ENCODE measurements at places on chromosomes 7 and 10.

DNA sequence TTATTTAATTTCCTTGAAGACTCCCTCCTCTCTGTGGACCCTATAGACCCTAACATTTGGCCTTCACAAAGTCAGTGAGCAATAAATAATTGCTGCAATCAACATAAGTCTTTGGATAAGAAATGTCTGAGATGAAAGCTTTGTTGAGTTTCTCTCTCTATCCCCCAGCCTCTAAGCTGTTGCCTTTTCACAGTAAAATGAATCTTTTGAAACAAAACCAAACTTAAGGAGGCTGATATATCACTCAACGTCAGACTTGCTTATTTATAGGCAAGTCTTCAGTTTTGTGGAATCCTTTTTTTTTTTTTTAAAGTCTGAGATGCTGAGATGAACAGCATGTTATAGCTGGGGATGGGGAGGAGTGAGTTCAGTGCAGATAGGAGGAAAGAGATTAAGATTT, 10.0 kb downstream of the CPED1 start:
- DNase-seq, result no peak

DNA sequence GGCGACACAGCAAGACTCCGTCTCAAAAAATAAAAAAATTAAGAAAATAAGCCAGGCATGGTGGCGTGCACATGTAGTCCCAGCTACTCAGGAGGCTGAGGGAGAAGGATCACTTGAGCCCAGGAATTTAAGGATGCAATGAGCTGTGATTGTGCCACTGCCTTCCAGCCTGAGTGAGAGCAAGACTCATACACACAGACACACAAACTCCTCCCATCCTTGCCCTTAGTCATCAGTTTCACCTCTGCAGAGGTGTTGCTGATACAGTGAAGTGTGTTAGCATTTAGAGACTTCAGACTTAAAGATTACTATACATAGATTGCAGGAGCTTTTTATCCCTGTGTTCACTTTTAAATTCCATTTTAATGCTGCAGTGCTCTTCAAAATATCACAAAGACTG, 5.5 kb upstream of the H2AZ2 start:
- DNase-seq, result no peak

DNA sequence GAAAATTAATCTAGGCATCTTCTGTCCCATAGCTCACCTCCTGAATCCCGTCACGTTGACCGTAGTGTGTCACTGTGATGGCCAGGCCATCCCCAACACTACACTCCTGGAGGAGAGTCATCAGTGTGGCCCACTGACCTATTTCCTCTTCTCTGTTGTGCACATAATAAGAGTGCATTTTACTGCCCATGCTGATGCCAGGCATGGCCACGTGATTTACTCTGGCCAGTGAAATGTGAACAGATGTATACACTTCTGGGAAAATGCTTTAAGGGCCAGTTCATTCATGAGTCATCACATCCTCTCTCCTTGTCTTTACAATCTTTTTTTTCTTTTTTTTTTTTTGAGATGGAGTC, 101.9 kb upstream of the PIP4K2A start:
- DNase-seq, result no peak

- no peak for DNase-seq
These were observed 177.4 kb downstream of the CELF2 start for GRCh38 chr10:11194859-11195586.

DNA sequence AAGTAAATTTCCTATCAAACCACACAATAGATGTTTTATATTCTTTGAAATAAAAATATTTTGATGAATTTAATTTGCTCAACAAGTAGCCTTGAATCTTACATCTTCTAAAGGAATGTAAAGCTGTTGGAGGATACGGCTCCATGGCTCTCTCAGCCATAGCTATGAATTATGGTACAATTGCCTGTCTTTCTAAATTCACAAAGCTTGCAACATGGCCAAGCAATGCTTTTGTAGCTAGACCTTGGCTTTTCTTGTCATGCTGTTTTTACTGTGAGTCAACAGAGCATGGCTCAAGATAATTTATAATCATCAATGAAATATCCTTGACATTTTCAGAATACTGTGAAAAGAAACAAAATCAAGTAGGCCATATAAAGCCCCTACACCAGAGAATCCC, 286.7 kb downstream of the CACNA2D1 start:
- DNase-seq, result no peak

GRCh38 chr7:135246191-135246825, 12.7 kb downstream of the STRA8 start:
- no peak for DNase-seq

DNA sequence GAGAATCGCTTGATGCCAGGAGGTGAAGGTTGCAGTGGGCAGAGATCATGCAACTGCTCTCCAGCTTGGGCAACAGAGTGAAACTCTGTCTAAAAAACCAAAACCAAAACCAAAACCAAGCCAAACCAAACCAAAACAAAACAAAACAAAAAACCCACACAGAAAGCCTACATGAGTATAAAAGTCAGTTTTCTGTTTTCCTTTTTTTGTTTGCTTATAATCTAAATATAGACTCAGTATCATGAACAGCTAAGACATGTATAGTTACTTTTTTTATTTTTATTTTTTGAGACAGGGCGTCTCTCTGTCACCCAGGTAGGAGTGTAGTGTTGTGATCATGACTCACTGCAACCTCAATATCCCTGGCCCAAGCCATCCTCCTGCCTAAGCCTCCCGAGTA, 16.8 kb upstream of the MTPN start:
- DNase-seq, result no peak

DNA sequence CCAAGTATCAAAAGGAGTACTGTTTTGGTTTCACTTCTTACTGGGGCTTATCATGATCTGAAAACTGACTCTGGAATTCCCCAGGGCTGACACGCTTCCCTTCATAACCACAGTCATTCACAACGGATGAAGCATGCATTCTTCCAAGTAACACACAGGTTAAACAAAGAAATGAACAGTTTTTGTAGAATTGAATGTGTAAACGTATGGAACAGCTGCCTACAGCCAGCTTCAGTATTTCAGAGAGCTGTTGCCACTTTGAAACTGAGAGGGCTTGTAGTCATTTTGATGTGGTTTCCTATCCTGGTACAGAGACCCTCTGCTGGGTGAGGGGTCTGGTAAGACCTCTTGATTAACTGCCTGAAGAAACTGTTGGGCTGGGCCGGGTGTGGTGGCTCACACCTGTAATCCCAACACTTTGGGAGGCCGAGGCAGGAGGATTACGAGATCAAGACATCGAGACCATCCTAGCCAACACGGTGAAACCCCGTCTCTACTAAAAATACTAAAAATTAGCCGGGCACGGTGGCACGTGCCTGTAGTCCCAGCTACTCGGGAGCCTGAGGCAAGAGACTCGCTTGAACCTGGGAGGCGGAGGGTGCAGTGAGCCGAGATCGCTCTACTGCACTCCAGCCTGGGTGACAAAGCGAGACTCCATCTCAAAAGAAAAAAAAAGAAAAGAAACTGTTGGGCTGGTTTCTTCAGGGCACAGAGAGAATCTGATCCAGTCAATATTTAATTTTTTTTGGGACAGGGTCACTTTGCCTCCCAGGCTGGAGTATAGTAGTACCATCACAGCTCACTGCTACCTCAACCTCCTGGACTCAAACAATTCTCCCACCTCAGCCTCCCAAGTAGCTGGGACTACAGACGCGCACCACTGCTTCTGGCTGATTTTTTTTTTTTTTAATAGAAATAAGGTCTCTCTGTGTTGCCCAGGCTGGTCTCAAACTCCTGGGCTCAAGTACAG, 4.7 kb downstream of the NFE2L3 start:
- no peak for DNase-seq

DNA sequence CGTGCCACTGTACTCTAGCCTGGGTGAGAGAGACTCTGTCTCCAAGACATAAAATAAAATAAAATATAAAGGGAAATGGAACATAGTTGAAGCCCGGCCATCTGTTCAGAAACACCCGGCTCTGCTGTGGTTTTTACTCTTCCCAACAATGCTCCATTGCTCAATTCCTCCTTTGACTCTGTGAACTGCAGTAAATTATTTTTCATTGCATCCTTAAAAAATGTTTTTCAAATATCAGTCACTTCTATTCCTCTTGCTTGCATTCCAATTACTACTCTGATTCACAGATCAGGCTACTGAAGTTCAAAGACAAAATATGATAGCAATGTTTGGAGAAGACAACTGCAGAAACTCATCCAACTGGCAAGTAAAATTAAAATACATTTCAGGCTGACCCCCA, 983.0 kb downstream of the SORCS1 start:
- DNase-seq, result no peak

- DNase-seq, result no peak
These were observed 655 bp downstream of the KLHL7 start for GRCh38 chr7:23106057-23106822.

DNA sequence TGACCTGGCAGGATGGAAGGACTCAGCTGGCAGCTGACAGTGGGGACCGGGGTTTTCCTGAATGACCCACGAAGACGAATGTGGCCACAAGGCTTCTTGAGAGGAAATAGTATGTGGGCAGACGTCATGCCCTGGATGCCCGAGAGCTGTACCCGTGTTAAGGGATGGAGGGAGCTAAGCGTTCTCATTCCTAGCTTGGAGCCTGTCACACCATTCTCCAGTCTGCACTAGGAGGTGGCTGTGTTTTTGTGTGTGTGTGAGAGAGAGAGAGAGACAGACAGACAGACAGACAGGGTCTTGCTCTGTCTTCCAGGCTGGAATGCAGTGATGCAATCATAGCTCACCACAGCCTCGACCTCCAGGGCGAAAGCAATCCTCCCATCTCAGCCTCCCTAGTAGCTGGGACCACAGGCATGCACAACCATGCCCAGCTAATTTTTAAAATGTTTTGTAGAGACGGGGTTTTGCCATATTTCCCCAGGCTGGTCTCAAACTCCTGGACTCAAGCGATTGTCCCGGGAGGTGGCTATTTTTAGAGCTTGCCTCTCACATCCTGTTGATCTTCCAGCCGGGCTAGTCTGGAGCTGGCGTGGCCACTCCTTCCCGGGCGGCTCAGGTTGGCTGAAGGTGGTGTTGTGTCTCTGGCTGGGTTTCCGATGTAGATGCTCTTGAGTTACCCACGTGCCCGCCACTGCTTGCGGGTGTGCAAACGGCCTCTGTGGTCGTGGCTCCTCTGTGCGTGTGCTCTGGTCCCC, 2.1 kb downstream of the AMZ1 start:
- DNase-seq, result no peak

GRCh38 chr10:60351191-60351853, 38.4 kb downstream of the ANK3 start:
- DNase-seq, result no peak

- DNase-seq, result no peak
These were observed 6.8 kb downstream of the TACR2 start for GRCh38 chr10:69409968-69410367.

GRCh38 chr10:77889277-77889903, 37.2 kb downstream of the DLG5 start:
- DNase-seq, result no peak

DNA sequence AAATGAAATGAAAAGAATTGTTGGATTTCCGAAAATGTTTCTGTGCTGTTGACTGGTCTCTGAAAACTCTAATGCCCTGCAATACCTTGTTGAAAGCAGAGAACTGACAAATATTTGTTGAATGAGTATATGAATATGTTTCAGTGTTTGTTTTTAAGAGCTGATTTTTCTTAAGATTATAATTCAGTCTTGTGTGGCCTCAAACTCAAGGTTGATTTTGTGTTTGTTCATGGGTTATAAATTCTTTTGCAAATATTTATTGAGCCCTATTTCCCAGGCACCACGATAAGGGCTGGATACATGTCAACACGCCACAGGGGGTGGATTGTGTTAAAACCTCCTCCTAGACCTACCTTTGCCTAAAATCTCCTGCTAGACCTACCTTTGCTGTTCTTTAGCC, 203.9 kb upstream of the PLPP4 start:
- DNase-seq, result no peak

DNA sequence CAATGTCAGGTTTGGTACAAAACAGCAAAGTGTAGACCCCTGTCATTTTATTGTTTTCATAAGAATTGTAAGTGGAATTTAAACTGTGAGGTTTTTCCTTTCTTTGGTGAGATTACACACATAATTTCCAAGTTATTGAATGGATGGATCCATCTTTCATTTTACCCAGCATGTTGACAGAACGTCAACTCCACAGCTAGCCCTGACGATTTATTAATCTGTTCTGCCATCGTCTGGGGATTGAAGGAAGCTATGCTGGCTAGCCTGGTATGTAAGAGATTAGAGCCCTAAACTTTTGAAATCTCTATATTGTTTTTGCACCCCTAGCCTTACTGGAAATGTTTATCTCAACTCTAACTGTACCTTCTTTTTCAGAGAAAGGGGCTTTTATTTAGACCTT, 8.6 kb downstream of the WNT16 start:
- no peak for DNase-seq

DNA sequence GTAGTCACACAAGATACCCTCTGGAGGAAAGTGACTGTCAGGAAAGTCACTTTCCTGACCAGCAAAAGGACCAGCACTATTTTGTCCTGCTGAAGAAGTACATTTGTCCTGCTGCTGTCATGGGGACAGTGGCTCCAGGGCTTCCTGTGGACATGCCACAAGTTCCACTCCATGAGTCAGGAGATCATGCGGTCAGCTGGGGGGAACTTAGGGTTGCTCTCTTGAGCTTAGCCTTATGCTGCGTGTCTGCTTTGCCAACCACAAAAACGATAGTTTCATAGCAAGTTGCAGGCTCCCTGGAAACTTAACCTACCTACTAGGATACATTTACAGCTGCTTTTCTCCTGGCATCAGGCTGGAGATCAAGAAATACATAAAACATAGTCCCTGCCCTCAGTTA, 19.8 kb upstream of the ALOX5 start:
- no peak for DNase-seq

DNA sequence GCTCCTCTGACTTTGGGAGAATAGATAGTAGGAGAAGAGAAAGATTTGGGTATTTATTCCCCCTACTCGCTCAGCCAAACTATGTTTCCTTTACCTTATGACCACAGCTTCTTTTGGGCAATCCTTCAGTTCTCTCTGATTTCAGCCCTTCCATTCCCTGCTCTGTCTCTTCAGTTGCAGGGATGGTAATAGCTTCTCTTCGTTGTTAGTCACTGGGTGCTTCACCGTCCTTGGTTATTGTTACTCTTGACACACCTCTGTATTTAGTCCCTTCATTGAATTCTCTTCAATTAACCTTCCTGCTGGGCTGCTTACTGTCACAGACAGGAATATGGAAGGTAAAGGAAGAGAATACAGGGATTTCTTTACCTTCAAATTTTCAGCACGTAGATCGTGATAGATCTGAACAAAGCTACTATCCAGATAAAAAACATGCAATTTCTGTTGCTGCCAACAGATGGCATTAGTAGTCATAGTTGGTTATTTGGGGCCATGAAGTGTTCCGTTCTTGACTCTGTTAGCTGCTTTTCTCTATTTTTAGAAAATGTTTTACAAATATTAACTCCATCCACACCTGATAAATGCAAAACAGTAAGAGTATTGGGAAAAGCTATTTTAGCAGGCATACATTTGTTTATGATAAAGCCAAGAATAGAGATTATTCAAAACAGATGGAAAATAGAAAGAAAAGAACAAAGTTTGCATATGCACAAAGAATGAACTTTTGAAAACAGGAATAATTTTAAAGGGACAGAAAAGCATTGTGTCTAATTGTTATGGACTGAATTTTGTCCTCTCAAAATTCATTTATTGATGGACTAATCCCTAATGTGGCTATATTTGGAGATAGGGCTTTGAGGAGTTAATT, 14.0 kb upstream of the PTTG1IP2 start:
- DNase-seq, result no peak

- no peak for DNase-seq
These were observed 13.9 kb downstream of the ZRANB1 start for GRCh38 chr10:124955868-124956267.

Data from cortex of kidney (tissue), 1 donor.